ENCODE measurements at places on chromosomes 3 and 15. TPM values are rescaled to one million over a fixed set of nuclear protein-coding genes. Genes with fewer than 3 reads are reported as not detected.

The CGNL1 gene
- total RNA-seq = 20.2 TPM

The SPATA12 gene
- 0.33 TPM for total RNA-seq

The CTDSPL gene
- 33.7 TPM for total RNA-seq

The GOLGA6L7 gene
- total RNA-seq = not detected

The OGG1 gene
- 27.8 TPM for total RNA-seq

The TGFBR2 gene
- 653 TPM for total RNA-seq

The HIGD2B gene
- not detected for total RNA-seq

The SPTBN5 gene
- 15.2 TPM for total RNA-seq

The PRR20G gene
- total RNA-seq = not detected

The PPARG gene
- total RNA-seq = 36.9 TPM

The ROBO2 gene
- under 0.01 TPM for total RNA-seq

The SAMD7 gene
- not detected for total RNA-seq

The ST8SIA2 gene
- total RNA-seq = not detected

The DUOXA2 gene
- not detected for total RNA-seq

The HAPLN3 gene
- 25.4 TPM for total RNA-seq

The STRA6 gene
- total RNA-seq = 0.65 TPM

The SLC28A1 gene
- total RNA-seq = not detected

The CFAP100 gene
- total RNA-seq = not detected

The LMAN1L gene
- not detected for total RNA-seq

The EXD1 gene
- total RNA-seq = not detected

The CKMT1B gene
- not detected for total RNA-seq

The XCR1 gene
- not detected for total RNA-seq

The CX3CR1 gene
- not detected for total RNA-seq

The DPPA2 gene
- total RNA-seq = not detected

The ANKDD1A gene
- total RNA-seq = 2.6 TPM

The GPR156 gene
- 0.10 TPM for total RNA-seq

The CFAP91 gene
- 0.33 TPM for total RNA-seq

The CLRN1 gene
- total RNA-seq = not detected

The C3orf20 gene
- total RNA-seq = not detected

The CAPN3 gene
- 0.96 TPM for total RNA-seq

The CERS3 gene
- total RNA-seq = not detected

The CSPG5 gene
- 0.67 TPM for total RNA-seq

The CCDC54 gene
- not detected for total RNA-seq

The IQCB1 gene
- 15.3 TPM for total RNA-seq

The ROPN1B gene
- not detected for total RNA-seq

The MUSTN1 gene
- total RNA-seq = not detected

The CLDN16 gene
- under 0.01 TPM for total RNA-seq

The GLCE gene
- total RNA-seq = 163 TPM

The C3orf85 gene
- not detected for total RNA-seq

The ANKRD63 gene
- total RNA-seq = not detected

The ILDR1 gene
- total RNA-seq = not detected

The TRIM59 gene
- 19.9 TPM for total RNA-seq

The RLBP1 gene
- total RNA-seq = not detected

The B3GALNT1 gene
- 10.1 TPM for total RNA-seq

The CCR2 gene
- total RNA-seq = not detected

The SERPINI2 gene
- total RNA-seq = not detected

The PAQR5 gene
- total RNA-seq = not detected

The METTL6 gene
- total RNA-seq = 21.2 TPM

The ADGRG7 gene
- not detected for total RNA-seq

The REC114 gene
- not detected for total RNA-seq

The SLC38A3 gene
- not detected for total RNA-seq

The POLQ gene
- total RNA-seq = 2.3 TPM

The SLC27A2 gene
- total RNA-seq = 0.33 TPM

The SYNPR gene
- not detected for total RNA-seq

The GPR149 gene
- not detected for total RNA-seq

The MRPL46 gene
- total RNA-seq = 14.7 TPM

All from vein endothelial cell (primary cell).